ENCODE measurements at places on chromosomes 1 and 21.

- DNase-seq: no peak
These were observed 71.7 kb downstream of the TOMM20 start for GRCh38 chr1:235056937-235057336.

GRCh38 chr1:31203215-31203614, 36.5 kb downstream of the NKAIN1 start:
- DNase-seq: no peak

DNA sequence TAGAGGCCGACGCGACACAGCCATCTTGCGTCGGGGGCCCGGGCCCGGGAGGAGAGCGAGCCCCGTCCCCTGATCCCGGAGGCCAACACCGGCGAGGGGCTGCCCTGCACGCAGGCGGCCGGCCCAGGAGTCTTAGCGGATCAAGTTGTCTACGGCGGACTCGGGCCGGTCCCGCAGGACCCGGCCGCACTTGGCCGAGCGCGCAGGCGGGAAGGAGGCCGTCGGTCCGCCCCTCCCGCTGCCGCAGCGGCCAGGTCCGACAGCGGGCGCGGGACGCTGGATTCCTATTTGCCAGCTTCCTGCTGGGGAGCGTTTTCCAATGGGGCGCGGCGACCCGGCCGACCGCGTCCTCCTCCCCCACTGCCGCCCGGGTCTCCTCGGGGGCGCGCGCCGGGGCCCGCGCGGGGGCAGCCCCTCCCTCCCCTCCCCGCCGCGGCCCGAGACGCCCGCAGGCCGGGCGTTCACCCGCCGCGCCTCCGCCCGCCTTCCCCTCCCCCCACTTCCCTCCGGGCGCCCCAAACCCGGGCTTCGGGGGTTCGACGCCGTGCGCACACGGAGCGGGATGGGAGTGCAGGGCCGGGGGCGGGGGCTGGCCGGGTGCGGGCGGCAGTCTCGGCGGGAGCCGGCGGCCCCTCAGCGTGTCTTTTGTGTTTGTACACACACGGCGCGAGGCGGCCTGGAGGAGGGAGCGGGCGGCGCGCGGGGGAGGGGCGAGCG, 517 bp upstream of the H3-3A start:
- DNase-seq: peak; percentile 95

DNA sequence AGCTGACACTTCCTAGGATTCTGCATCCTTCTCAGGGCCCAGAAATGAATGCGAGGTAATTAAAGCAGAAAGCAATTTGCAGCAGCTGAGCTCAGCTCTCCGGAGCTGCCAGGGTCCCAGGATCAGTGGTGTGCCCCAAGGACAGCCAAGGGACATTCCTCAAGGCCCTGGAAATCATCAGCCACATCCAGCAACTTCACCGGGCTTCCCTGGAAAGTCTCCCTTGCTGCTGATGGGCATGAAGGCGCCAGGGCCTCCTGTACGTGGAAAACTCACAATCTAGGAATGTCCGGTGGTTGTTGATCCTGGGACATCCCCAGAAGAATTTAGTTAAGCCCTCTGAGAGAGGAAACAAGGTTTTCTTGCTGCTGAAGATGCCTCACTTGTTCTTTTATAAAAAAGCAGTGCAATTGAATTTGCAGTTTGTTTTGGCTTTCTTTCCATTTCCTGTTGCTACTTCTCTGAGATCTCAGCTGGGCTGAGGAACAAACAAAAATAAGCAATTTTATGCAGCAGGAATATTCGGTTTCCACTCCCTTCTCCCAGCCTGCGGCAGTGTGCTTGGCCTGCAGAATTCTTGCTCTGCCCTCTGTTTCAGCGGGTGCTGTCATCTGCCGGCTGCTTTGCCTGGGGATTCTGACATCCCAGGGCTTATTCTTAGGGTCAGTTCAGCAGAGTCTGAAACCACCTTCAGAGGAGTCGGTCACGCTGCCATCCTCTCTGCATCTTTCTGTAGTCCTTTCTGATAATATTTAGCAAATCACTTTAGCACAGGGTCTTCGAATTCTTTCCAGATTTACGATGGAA, 85.9 kb downstream of the TCP10L start:
- no peak for DNase-seq

- DNase-seq: no peak
These were observed 26.3 kb upstream of the MAN1C1 start for GRCh38 chr1:25590096-25590824.

- no peak for DNase-seq
These were observed 3.1 kb upstream of the ARHGEF2 start for GRCh38 chr1:155981266-155982088.

- no peak for DNase-seq
These were observed 4.6 kb upstream of the SMCP start for GRCh38 chr1:152873495-152873894.

- no peak for DNase-seq
These were observed 23.1 kb downstream of the IL10RB start for GRCh38 chr21:33289199-33289819.

- DNase-seq: no peak
These were observed 32.3 kb downstream of the CD160 start for GRCh38 chr1:145751491-145752037.

GRCh38 chr1:84998642-84999280, 1.8 kb upstream of the MCOLN2 start:
- DNase-seq: peak; percentile 6

DNA sequence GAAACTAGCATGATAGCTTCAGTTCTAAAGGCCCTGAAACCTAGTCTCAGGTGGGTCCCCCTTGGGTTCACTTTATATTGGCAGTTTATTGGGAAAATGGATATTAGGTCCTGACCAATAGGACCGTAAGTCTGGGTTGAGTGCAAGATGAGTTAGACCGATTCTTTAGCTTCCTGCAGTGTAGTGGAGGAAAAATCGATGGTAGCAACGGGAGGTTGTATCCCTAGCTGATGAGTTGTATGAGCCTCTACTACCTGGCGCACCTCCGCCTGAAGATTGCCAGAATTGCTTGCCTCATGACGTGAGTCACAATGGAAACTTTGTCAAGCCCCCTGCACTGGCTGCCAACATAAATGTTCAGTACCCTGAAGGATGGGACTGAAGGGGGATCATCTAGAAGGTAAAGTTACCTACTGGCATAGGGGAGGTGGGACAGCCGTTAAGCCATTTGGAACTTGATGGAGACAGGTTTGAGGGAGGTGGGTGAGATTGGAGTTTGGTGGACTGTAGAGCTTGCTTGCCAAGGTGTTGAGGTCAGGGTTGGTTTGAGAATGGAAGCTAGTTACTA, 3.9 kb downstream of the RCC1 start:
- no peak for DNase-seq

DNA sequence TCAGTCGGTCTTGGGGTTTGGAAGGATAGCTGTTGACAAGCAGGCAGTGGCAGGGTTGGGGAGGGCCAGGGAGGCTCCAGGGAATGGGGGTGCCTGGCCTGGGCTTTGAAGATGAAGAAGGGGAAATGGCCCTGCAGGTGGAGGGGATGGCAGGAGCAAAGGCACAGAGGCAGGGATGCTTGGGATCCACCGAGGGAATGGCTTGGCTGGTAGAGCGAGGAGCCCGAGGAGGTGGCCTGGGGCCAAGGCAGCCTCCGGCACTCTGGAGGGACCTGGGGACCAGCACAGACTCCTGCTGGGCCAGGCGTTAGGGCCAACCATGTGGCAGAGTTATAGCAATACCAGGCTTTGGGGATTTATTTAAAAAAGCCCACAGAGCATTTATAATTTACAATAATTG, 62.9 kb upstream of the EDN2 start:
- no peak for DNase-seq

GRCh38 chr1:98749152-98749756, 87.7 kb downstream of the SNX7 start:
- DNase-seq: no peak

- no peak for DNase-seq
These were observed 15.2 kb upstream of the CLSTN1 start for GRCh38 chr1:9838946-9839345.

DNA sequence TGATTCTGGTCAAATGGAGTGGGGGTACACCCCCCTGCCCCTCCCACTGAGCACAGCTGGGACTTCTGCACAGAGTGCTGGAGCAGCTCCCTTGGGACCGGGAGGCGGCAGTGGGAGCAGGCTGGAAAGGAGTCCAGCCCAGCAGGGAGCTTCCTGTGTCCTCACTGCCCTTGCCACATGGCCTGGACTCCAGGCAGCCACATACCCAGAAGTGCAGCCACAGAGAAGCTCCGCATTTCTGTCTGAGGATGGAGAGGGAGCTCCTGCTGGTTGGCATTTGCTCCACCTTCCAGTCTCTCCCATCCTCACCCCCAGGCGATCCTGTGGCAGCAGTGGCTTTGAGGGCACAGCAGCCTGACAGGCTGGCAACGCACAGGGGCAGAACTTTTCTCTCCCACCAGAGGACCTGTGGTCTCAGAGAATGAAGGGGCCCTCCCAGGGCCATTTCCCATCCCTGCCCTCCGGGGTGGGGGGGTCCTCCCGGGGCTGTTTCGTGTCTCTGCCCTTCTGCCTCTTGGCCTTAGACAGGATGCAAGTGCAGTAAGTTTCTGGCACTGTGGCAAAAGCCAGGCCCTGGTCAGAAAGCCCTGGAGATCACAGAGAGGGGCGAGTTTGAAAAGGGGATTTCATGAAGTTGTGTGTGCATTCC, 103.6 kb upstream of the COL6A1 start:
- peak; percentile 59 for DNase-seq

DNA sequence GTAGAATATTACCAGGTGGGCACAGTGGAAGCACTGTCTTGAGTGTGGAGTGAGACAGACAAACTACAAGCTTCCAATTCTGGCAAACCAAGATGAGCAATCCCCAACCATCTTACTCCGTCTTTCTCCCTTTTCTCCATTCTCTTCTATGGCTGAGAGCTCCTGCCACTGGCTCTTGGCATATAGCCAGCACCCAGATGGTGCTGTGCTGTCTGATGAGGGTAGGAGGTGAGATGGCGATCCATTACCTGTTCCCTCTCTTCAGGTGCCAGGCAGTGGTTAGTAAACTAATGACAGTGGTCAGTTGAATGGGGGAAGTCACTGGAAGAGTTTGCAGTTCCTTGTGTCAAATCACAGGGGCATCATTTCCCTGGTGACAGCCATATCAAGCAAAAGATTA, 108.4 kb downstream of the FNBP1L start:
- DNase-seq: no peak

DNA sequence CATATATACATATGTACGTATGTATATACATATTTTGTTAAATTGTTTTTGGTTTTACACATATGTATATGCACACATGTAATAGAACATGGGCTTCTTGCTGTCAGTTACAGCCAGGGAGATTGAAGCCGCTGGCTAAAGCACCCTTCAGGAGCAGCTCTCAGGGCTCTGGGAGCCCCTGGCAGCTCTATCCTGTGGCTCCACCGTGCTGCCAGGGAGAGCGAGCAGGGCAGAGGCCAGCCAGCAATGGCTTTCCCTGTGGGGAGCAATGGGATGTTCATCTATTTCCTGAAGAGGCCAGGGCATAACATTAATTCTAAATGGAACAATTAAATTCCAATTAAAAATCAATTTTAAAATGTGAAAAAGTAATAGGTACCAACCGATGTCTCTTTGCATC, 102.9 kb downstream of the PSMG1 start:
- DNase-seq: no peak

- no peak for DNase-seq
These were observed 200.2 kb downstream of the SDCCAG8 start for GRCh38 chr1:243455760-243456651.

DNA sequence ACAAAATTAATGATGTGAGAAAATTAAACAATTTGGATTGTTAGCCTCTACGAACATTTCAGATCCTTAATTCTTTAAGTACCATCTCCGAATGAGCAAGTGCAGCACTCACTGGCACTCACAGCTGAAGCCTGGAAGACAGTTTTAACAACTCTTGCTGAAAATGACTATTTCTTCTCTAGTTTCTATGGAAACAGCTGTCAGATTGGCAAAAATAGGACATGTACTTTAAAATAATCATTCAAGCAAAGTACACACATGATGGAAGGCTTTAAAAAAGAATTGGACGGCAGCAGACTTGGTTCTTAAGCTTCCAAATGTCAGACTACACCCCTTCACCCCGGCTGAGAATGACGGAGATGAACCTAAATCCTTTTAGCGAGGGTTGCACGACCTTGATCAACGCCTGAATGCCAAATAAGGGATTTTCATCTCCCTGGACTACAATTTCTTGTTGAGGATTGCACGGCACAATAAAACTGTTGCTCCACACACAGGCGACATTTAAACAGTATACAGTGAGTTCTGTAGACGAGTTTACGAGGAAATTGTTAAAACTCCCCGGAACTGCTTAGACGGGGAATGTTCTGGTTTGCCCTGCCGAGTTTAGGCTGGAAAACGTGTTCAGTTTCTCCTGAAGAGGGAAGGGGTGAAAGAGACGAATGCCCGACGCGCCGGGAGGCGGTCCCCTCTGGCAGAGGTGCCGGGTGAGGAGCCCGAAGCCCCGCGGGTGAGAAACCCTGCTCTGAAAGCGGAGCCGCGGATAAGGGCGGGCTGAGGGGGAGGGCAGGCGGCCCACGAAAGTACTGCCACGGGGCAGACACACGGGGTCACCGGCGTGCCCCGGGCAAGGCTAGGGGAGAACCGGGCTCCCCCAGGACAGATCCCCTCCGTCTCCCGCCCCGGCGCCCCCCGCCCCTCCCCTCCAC, 671 bp downstream of the OMA1 start:
- DNase-seq: peak; percentile 74

DNA sequence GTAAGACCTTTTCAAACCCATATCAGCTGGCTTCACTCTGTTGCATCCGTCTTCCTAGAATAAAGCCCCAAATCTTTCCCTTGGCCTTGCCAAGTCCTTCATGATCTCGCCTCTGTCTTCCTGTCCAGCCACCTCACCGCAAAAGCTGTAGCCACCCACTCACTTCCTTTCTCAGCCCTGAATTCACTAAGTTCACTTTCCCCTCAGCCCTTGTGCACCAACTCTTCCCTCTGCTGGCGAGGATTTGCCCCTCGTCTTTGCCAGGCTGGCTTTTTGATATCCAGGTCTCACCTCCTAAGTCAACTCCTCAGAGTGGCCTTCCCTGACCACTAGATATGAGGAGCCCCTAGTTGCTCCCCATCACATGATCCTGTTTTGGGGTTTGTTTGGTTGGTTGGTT, 3.9 kb upstream of the COL16A1 start:
- no peak for DNase-seq

DNA sequence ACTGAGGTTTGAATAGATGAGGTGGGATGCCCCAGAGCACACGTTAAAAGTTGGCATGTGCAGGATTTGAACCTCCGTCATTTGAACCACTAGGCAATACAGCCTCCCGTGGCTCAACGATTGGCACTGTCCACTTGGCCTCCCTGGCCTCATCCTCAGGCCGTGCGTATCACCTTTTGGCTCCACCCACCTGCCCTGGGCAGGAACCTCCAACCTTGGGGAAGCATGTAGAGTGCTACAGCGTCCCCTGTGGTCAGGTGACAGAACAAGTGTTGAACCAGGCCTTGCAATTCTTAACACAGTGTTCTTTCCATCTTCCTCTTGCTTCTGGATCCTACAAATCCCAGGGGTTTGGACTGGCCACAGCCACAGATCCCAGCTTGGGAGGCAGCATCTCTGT, 112.6 kb downstream of the PAX7 start:
- DNase-seq: no peak

GRCh38 chr1:28551381-28551780, 1.5 kb upstream of the TRNAU1AP start:
- no peak for DNase-seq
